Muscle of back (tissue), 13 donors: ENCODE measurements at places on chromosomes 6 and 20.

- DNase-seq, result no peak
Measured at GRCh38 chr6:5034328-5034727, 30.5 kb upstream of the RPP40 start.

DNA sequence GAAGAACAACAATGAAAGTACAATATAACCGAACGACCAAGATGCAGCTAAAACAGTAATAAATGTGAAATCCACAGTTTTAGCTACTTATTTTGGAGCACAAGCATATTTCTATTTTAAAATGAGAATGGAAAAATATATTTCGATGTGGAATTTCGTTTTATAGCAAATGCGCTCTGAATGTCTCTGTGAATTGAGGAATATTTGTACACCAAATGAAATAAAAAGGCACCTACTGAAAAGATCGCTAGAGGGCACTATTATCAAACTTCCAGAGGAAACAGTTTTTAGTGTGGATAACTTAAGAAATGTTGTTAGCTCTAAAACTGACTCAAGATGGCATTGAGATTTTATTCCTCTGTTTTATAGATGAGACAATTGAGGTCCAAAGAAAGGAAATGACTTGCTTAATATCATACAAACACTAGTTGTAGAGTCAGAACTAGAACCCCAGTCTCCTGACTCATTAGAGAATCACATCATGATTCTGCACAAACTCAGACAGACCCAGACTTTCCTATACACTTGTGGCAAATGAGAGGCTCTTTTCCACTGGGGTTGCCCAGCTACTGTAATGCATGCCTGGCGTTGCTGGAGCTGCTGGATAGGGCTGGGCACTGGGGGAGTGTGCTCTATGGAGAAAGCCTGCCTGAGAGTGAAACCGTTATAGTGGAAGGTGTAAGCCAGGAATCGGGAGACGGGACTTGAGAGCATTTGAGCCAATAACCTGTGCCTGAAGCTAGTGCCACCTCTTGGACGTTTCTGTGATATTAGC lies 51.9 kb downstream of the GCLC start:
- DNase-seq, result peak; percentile 49

- DNase-seq, result peak; percentile 62
Measured at GRCh38 chr6:144314003-144314485, 28.9 kb downstream of the UTRN start.

GRCh38 chr20:8667306-8667705 lies 401.6 kb upstream of the PLCB4 start:
- peak; percentile 21 for DNase-seq

GRCh38 chr6:106439459-106439858 lies 78.9 kb downstream of the CRYBG1 start:
- no peak for DNase-seq

DNA sequence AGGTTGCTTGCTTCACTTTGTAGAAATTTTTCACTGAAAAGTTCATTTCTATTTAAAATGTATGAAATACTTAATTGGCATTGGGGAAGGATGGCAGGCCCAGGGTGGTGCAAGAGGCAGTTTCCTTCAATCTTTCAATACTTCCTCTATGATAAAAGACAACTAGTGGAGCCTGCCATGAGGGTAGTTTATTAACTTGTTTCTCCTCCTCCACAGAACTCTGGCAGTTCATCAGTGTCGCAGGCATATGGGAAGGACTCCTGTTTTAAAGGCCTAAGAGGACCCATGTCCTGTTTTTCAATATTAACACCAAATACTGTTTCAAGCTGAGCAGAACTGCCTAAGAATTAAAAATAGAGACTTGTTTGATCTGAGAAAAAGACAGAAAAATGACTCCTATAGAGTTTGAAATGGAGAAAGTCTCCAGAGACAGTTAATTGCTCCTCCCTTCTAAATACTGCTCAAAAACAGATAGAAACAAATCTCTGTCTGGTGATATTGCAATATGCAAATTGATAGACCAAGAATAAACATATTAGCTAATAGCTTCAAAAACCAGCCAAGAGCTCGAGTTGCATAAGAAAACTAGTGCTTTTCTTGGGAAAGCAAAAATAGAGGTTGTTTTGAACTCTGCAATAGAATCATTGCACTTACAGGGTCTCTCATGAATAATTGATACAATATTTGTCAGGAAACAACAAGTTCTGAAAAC lies 665.7 kb upstream of the SLC35B3 start:
- no peak for DNase-seq

GRCh38 chr20:37335642-37336368 lies 10.1 kb upstream of the SRC start:
- no peak for DNase-seq
